Activated CD4-positive, alpha-beta memory T cell treated with anti-CD3 and anti-CD28 coated beads for 36 hours (primary cell): ENCODE measurements at places on chromosomes 5 and 9.

- peak; percentile 7 for DNase-seq
Measured at GRCh38 chr5:132013006-132013689, 1.7 kb upstream of the ACSL6 start.

DNA sequence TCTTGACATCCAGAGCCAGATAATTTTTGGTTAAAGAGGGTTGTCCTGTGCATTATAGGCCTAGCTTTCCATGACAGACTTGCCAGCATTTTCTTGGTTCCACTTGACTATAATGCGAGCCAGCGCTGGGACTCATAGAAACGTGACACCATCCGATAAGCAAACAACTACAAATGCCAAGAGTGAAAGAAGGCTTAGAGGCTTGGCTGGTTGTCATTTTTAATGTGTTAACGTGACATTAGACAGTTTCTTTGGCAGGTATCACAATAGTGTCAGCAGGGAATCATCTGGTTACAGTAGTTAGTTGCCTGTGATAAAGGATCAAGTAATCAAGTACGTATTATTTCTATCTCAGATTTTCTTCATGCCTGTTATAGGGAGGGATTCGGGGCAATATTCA, 20.0 kb upstream of the LIFR start:
- no peak for DNase-seq

DNA sequence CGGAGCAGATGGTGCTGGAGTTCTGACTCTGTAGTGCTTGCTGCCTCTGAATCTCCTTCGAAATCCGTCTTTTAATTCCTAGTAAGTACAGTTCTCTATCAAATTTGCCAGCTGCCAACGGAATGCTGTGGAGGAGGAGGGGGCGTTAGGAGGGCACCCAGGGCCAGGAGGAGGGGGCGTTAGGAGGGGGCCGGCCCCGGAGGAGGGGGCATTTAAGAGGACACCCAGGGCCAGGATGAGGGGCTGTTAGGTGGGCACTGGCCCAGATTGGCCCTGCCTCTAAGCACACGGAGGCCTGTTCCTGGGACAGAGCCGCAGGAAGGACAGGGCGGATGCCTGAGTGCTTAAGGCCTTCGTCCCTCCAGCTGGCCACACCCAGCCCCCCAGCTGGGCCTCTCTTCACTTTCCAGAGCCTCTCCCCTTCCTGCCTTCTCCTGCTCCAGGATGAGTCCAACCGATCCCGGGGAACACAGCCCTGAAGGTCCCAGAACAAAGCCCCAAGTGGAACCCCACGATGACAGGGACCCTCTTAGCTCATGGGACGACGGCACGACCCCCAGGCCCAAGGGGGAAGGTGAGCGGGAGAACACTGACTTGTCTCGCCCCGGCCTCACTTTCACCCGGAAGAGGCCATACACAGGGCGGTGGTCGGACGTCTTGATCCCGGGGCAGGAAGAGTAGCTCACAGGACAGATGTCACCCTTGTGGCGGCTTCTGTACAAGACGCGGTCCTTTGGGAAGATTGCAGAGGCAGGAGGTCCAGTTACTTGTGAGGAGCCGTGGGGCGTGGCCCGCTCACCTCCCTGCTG, 9.8 kb downstream of the INPP5E start:
- no peak for DNase-seq

DNA sequence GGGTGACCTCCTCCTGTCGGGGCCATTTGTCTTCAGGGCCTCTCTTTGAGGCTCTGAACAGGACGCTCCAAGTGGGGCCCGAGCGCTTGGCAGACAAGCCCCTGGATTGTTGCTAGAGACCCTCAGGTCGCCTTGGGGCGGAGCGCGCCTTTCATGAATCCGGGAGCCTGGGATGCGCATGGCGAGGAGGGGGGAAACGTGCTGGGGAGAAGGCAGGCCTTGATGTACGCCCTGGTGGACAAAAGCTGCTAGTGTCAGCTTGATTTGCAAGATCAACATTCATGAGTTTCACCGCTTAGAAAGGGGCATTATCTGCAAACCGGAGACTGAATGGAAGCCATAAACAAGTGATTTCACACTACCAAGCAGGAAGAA, 226.3 kb downstream of the SMARCA2 start:
- no peak for DNase-seq

DNA sequence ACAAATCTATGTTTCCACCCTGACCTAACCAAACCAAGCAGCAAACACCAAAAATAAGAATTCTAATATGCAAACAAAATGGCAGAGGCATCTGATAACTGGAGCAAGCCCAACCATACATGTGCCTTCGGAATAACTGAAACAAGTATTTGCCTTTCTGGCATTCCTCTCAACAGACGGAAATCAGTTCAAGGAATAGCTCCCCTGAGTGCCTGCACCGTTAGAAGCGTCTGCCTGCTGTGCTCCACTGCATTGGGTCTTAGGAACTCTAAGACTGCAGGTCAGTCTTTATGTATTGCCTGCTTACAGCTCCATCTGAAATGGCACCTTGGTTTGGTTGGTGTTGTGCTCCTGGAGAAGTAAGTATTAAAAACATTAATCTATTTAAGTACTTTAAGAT, 98.5 kb downstream of the MRPS27 start:
- DNase-seq: no peak

DNA sequence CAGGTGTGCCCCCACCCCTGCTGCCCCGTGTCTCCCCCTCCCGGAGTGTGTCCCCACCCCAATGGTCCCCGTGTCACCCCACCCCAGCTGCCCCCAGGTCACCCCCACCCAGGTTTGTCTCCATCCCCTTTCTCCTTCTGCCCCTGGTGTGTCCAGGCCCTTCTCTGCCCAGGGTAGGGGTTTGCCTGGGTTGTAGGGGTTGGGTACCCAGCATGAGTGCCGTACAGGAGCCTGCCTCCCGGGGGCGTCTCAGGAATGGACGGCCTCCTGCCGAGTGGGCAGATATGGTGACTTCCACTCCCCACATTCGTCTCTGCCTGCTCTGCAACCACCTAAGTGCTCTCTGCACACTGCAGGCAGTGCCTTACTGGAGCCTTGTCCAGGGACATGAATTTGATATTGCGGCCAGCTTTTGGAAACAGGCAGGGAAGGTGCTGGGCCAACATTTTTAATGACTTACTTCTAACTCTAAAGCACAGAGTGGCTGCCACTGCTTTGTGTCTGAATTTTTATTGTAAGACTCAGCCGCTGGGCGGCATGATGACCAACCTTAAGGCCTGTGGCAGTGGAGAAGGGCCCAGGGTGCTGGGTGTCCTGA, 6.7 kb downstream of the LRRC14B start:
- DNase-seq: no peak
